Tibial nerve (tissue), 4 donors: ENCODE measurements at places on chromosomes 11 and 22. TPM values are rescaled to one million over a fixed set of nuclear protein-coding genes. Genes with fewer than 3 reads are reported as not detected.

- H3K4me3 ChIP-seq, result peak overlapping the region; percentile 90
- peak overlapping the region; percentile 69 for H3K27ac ChIP-seq
- peaks cover 33% of the 10 kb centered on the region for H3K36me3 ChIP-seq
- no peak for DNase-seq
- no peaks in the 10 kb centered on the region for H3K27me3 ChIP-seq
Observed at GRCh38 chr11:64916040-64916774, 802 bp downstream of the ATG2A start.

- no peaks in the 10 kb centered on the region for H3K36me3 ChIP-seq
- no peak overlapping the region for H3K27ac ChIP-seq
- H3K4me1 ChIP-seq, result peaks cover 12% of the 10 kb centered on the region
- DNase-seq, result peak; percentile 70
Observed at GRCh38 chr11:44036811-44037657, 10.7 kb upstream of the ACCSL start.

- no peaks in the 10 kb centered on the region for H3K4me1 ChIP-seq
- no peaks in the 10 kb centered on the region for H3K36me3 ChIP-seq
- H3K27me3 ChIP-seq, result no peaks in the 10 kb centered on the region
- H3K4me3 ChIP-seq, result no peak overlapping the region
- H3K27ac ChIP-seq, result no peak overlapping the region
- DNase-seq, result no peak
Observed at GRCh38 chr11:58289266-58289665, 21.2 kb upstream of the OR10W1 start.

Gene C11orf65
- 0.84 TPM for total RNA-seq

- no peak overlapping the region for H3K4me3 ChIP-seq
- no peak for DNase-seq
- H3K36me3 ChIP-seq, result no peaks in the 10 kb centered on the region
- no peaks in the 10 kb centered on the region for H3K4me1 ChIP-seq
Observed at GRCh38 chr11:16770016-16770415, 31.6 kb downstream of the C11orf58 start.
